Calu3 (cell line): ENCODE measurements at places on chromosomes 6 and 20.

GRCh38 chr6:73558624-73559398 is 38.0 kb upstream of the EEF1A1 start:
- no peak for DNase-seq

GRCh38 chr6:130382872-130383490 is 17.2 kb downstream of the TMEM200A start:
- DNase-seq = no peak

DNA sequence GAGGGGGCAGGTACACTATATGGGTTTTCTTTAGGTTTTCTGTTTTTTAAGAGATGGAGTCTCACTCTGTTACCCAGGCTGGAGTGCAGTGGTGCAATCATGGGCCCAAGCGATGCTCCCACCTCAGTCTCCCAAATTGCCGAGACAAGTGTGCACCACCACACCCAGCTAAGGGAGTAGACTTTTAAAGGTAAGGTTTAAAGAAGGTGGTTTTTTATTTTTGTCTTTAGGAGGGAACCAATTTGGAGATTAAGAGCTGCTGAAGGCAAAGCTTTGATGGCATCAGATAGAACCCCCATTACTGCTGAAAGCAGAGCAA is 7.9 kb downstream of the SRSF6 start:
- no peak for DNase-seq

- no peak for DNase-seq
Observed at GRCh38 chr6:112269114-112269513, 14.7 kb upstream of the LAMA4 start.

GRCh38 chr20:6663104-6663503 is 104.4 kb upstream of the BMP2 start:
- no peak for DNase-seq

GRCh38 chr20:40676491-40677269 is 12.4 kb downstream of the MAFB start:
- no peak for DNase-seq

GRCh38 chr6:13272131-13273046 is 55.9 kb downstream of the TBC1D7 start:
- DNase-seq = no peak

DNA sequence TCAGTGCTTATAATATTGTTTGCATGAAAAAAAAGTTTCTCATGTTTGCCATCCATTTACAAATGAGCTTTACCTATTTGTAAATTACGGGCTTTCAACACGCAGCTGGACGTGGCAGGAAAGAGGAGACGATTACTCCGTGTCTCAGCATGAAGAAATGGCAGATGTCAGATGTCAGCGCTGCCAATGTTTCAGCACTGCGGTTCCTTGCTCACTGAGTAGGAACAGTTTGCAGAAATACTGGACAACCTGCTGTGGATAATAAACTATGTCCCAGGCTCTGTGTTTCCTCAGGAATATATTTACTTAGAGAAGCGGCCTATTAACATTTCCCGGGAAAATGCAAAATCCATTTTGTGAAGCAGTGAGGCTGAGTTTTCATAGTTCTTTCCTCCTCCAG is 22.7 kb downstream of the RAMACL start:
- no peak for DNase-seq

GRCh38 chr6:50922579-50923525 is 104.2 kb downstream of the TFAP2B start:
- DNase-seq = no peak

DNA sequence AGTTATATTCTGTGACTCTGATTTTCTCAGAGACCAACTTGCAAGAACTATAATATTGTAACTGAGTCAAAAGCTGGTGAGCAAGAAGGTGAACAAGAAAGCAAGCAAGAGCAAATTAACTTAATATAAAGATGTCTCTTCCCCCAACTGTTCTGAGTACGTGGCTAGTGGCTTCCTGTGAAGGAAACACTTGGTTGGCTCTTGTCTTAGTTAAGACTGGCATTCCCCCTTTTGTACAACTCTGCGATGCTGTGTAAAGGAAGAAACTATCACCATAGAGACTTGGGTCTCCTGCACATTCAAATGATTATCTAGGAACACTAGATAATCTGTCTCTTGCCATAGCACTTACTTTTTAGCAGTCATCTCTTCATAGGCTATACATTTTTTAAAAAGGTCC is 47.3 kb upstream of the TNFAIP3 start:
- DNase-seq = no peak

DNA sequence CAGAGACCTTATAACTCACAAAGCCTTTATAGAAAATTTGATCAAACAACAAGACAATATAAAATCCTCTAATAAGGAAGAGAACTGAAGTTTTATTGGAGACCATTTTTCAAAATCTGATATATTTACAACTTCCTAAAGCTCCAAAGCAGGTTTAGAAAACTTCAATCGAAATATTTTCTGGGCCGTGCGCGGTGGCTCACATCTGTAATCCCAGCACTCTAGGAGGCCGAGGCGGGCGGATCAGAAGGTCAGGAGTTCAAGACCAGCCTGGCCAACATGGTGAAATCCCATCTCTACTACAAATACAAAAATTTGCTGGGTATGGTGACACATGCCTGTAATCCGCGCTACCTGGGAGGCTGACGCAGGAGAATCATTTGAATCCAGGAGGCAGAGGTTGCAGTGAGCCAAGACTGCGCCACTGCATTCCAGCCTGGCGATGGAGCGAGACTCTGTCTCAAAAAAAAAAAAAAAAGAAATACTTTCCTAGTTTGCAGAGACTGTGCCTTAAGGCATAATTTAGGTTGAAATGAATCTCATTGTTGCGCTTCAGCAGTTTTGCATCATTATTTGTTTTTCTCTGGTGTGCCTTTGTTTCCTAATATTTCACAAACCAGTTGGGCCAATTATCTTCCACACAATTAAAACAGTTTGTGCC is 60.6 kb upstream of the ASIP start:
- peak; percentile 29 for DNase-seq

DNA sequence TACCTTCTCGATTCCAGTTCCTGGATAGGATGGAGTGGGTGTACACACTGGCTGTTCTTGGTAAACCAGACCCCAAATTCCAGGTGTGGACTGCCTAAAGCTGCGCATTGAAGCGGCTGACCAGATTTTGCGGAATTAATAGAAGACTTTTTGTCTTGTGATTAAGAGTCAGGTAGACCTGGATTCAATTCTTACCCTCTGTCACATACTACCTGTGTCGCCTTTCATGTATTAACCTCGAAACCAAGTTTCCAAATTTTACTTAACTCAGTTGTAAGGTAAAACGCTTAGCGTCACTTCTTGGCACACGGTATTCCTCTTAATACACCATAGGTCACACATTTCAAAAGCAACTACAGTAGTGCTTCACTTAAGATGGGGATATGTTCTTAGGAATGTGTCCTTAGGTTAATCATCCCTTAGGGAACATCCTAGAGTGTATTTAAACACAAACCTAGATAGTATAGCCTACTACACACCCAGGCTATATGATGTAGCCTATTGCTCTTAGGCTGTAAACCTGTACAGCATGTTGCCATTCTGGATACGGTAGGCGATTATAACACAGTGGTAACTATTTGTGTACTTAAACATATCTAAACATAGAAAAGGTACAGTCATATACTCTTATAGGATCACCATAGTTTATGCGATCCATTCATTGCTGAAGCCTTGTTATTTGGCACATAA is 733 bp upstream of the GOPC start:
- DNase-seq = no peak

DNA sequence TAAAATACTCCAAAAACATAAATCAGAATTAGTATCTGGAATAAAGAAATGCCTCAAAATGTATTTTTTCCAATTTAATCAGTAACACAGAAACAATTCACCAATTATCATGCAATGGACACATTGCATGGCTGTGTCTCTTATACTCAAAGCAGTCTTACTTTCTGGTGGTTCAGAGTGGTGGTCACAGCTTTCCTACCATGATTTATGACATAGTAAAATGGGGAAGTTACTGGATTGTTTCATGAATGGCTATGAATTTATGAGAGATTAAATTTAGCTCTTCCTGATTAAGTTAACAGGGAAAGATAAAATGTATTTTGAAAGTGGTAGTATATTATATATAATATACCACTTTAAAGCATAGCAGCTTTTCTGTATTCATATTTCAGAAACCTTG is 331.5 kb upstream of the MAP3K7 start:
- DNase-seq = no peak

GRCh38 chr6:52503851-52504781 is 72.7 kb downstream of the TRAM2 start:
- peak; percentile 99 for DNase-seq

GRCh38 chr6:49051281-49051680 is 411.8 kb downstream of the MMUT start:
- DNase-seq = no peak

- no peak for DNase-seq
Observed at GRCh38 chr6:150683320-150683719, 83.6 kb downstream of the PLEKHG1 start.

DNA sequence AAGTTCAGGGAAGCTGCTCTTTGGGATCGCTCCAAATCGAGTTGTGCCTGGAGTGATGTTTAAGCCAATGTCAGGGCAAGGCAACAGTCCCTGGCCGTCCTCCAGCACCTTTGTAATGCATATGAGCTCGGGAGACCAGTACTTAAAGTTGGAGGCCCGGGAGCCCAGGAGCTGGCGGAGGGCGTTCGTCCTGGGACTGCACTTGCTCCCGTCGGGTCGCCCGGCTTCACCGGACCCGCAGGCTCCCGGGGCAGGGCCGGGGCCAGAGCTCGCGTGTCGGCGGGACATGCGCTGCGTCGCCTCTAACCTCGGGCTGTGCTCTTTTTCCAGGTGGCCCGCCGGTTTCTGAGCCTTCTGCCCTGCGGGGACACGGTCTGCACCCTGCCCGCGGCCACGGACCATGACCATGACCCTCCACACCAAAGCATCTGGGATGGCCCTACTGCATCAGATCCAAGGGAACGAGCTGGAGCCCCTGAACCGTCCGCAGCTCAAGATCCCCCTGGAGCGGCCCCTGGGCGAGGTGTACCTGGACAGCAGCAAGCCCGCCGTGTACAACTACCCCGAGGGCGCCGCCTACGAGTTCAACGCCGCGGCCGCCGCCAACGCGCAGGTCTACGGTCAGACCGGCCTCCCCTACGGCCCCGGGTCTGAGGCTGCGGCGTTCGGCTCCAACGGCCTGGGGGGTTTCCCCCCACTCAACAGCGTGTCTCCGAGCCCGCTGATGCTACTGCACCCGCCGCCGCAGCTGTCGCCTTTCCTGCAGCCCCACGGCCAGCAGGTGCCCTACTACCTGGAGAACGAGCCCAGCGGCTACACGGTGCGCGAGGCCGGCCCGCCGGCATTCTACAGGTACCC is at the start of gene ESR1:
Gene ESR1 (plus strand): TSS at position 170 of the 858 bp plus-strand sequence. CDS start 231 bp downstream, at position 401.
- DNase-seq = peak; percentile 20

DNA sequence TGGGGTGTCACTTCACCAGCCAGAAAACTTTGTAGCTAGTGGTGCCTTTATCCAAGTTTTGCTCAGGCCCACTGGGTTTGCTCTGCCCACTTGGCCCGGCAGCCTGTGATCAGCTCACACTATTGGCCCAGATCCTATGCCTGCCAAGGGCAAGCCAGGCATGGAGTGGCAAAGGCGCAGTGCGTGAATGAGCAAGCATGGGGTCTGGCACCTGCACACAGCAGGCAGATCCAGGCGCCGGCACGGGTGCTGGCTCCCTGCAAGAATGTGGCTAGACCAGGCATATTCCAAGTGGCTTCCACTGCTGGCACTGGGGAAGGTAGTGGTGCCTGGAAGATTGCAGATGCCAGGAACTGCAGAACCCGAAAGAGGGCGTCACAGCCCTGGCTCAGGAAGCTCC is 346.9 kb downstream of the LMBRD1 start:
- no peak for DNase-seq

- DNase-seq = peak; percentile 1
Observed at GRCh38 chr20:20568604-20569205, 143.7 kb downstream of the RALGAPA2 start.

GRCh38 chr6:170207586-170208181 is 83.2 kb downstream of the DLL1 start:
- no peak for DNase-seq

- DNase-seq = peak; percentile 54
Observed at GRCh38 chr6:113879186-113880096, 22.3 kb downstream of the MARCKS start.

GRCh38 chr6:26020329-26021000 is 57.9 kb downstream of the TRIM38 start:
- peak; percentile 60 for DNase-seq

DNA sequence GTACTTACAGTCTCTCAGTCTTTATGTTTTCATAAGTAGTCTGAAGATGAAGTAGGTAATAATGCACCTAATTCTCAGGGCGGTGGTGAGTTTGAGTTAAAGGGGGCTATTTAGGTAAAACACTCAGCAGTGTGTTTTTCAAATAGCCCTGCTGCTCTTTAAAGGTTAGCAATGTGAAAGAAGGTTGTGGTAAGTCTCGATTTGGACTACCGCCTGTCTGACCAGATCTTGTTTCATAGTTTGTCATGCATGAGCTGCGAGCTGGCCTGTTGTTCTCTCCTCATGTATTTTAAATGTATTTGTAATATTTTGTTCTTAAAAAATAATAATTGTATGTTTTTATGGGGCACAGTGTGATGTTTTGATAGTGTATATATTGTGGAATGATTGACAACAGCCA is 340.2 kb downstream of the DHX35 start:
- no peak for DNase-seq

DNA sequence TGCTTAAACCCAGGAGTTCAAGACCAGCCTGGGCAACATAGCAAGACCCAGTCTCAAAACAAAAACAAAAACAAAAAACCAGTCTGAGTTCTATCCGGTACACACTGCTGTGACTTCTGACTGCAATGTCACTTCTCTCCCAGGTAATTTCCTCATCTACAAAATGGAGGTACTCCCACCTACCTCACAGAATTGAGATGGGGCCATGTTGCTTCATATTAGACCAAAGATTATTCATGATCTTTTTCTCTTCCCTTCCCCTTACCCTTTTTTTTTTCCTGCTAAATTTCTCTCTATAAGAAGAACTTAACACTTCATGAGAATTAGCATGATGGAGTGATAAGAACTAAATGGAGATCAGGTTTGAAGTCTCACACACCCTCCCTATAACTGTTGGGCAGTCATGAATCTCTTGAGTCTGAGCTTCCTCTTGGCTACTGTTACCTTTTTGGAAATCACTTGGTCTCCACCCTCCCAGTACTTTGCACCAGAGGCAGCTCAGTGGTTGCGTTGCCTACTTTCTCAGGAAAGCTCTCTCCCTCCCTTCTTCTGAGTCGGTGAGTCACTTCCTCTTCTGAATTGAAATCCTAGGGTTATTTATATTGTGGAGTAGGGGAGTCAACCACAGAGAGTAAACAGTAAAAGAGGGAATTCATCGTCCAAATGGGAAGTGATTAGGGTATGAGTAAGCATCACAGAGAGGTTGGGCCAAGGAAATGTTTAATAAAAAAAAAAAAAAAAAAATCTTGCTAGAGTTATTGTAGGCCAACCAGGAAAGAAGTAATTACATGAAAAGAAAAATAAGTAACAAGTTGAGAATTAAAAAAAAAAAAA is 59.9 kb upstream of the MAP7 start:
- peak; percentile 65 for DNase-seq

- no peak for DNase-seq
Observed at GRCh38 chr20:25296094-25297093, 48.5 kb downstream of the PYGB start.

- peak; percentile 67 for DNase-seq
Observed at GRCh38 chr20:4898282-4899244, 102.7 kb downstream of the SLC23A2 start.

- DNase-seq = peak; percentile 65
Observed at GRCh38 chr6:44494011-44494501, 106.5 kb downstream of the CDC5L start.
